ENCODE measurements at places on chromosomes 16 and 17.

DNA sequence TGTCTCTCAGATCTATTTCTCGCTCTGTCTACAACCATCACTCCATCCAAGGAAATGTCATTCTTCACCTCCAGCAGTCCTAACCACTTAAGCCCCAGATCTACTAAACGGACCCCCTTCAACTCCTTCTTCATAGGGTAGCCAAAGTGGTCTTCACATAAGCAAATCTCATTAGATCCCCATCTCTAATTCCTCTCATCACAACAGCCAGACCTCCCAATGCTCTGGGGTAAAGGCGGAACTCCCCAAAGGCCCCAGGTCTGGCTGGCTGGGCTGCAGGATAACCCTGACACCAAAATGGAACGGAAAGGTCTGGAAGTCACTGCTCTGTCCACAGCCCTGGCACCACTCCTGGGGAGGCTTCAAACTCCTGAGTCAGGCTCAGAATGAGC lies 11.1 kb downstream of the ST3GAL2 start:
- no peak for DNase-seq

DNA sequence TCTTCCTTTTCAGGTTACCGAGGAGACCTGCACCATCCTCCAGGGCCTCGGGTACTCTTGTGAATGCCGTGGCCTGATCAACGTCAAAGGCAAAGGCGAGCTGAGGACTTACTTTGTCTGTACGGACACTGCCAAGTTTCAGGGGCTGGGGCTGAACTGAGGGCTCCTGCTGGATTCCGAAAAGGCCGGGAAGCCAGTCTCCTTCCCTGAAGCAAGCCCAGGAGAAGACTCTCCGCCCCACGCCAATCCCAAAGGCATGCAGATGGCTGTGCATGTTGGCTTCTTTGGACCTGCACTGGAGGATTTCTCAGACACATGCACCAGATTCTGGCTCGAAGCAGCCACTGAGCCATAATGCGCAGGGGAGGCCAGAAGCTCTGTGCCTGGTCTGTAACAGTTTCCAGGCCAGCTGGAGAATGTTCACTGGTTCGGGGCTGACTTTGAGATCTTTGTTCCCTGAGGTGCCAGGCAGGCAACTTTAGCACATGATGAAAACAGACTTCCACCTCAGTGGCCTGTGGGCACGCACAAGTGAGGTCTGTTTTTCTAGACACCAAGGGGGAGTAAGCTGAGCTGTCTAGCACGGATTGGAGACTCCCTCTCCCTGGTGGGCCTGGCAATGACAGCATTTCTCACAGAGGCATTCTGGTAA lies 49.1 kb downstream of the ADCY7 start:
- DNase-seq: no peak

GRCh38 chr17:44033861-44034408 lies 19.2 kb upstream of the TMEM101 start:
- DNase-seq: no peak

DNA sequence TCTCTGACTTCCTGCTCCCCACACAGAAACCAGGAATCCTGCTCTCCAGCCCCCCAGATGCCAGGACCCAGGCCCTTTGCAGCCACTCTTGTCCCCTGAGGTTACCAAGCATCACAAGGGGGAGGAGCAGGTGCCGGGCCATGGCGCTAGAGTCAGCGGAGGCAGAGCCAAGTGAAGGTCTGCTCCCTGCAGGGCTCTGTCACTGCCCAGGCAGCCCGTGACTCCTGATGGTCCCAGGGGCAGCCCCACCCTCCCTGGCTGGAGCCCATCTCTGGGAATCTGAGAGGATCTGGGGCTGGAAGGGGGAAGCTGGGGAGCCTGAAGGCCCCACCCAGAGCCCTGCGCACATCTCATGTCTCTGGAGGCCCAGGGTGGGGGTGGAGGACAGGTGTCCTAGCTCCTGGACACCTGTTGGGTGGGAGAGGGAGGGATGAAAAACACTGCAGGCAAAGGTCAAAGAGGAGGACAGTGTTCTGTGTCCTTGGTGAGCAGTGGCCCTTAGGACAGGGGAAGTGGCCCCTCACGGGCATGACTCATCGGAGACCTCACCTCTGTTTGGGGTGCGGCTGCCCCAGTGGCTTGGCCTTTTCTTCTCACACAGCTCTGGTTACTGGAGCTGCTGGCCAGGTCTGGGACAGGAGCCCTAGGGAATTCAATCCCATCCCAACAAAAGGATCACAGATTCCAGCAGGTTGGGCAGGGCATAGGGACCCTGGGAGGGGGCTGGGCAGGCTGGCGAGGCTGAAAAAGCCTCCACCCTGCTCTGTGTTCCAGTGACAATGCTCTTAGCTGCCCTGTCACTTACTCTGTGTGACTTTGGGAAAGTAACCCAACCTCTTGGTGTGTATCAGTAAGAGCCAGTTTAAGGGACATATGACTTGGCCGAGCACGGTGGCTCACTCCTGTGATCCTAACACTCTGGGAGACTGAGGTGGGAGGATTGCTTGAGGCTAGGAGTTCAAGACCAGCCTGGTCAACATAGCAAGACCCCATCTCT lies at the start of gene PRSS36:
TSS of gene PRSS36 (minus strand) at position 173 of the 997 bp plus-strand sequence. CDS start at position 142, 31 bp downstream.
- DNase-seq: no peak

- DNase-seq: no peak
Measured at GRCh38 chr17:76538941-76539570, 788 bp upstream of the PRCD start.

GRCh38 chr16:83968891-83969649 lies 1.0 kb downstream of the NECAB2 start:
- no peak for DNase-seq

DNA sequence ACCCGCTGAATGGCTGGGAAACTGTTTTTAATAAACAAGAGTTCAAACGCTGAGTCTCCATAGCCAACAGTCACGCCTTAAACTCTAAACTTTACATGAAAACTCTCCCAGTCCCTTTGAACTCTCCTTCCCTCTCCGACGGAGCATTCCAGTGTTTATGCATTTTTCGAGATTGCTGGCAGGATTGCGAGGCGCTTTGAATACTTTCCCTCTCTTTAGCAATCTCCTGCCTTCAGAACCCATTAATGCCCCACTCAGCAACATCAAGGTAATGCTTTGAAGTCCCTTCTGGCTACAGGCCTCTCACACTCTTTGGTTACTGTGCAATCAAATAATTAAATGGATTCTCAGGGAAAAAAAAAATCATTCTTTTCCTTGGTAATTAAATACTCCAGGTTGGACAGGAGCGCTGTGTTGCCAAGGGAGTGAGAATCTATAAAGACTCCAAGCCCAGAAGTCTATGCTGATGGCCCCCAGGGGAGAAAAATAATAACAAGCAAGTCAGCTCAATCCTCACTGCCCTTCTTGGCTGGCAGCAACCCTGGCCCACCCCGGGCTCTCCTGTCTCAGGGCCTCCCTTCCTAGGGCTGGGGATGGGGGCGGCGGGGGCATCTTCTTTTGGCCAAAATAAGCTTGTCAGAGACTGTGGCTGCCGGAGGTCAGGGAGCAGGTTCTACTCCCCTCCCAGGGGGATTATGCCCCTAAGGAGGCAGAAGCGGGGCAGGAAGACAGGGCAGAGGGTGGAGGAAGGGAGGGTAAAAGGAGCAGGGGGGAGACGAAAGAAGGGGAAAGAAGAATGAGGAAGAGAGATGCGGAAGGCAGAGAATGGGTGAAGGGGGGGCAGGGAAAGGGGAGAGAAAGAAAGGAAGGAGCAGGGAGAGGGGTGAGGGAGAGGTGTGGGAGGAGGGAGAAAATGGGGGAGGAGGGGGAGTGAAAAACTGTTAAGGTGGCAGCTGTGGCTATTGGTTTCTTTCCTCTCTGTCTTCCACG lies 45.2 kb downstream of the AXIN2 start:
- DNase-seq: no peak

- DNase-seq: no peak
Measured at GRCh38 chr17:63696381-63696961, 3.5 kb downstream of the LIMD2 start.

- DNase-seq: no peak
Measured at GRCh38 chr17:14752011-14752410, 451.1 kb downstream of the HS3ST3B1 start.

DNA sequence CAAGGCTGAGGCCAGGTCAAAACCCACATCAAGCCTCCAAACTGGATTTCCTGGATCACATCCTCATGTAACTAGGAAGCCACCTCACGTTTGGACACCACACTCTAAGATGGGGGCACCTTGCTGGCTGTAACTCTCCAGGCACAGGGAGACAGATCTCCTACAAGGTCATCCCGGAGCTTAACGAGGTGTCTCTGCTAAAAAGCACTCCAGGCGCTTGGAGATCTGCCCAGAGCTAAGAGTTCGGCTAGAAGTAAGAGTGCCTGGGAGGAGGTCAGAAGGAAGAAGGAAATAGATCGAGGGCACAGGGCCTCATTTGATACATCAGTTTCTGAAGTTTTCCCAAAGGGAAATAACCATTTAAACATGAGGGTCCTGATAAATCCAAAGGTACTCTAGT lies 15.9 kb downstream of the PSMB3 start:
- no peak for DNase-seq

DNA sequence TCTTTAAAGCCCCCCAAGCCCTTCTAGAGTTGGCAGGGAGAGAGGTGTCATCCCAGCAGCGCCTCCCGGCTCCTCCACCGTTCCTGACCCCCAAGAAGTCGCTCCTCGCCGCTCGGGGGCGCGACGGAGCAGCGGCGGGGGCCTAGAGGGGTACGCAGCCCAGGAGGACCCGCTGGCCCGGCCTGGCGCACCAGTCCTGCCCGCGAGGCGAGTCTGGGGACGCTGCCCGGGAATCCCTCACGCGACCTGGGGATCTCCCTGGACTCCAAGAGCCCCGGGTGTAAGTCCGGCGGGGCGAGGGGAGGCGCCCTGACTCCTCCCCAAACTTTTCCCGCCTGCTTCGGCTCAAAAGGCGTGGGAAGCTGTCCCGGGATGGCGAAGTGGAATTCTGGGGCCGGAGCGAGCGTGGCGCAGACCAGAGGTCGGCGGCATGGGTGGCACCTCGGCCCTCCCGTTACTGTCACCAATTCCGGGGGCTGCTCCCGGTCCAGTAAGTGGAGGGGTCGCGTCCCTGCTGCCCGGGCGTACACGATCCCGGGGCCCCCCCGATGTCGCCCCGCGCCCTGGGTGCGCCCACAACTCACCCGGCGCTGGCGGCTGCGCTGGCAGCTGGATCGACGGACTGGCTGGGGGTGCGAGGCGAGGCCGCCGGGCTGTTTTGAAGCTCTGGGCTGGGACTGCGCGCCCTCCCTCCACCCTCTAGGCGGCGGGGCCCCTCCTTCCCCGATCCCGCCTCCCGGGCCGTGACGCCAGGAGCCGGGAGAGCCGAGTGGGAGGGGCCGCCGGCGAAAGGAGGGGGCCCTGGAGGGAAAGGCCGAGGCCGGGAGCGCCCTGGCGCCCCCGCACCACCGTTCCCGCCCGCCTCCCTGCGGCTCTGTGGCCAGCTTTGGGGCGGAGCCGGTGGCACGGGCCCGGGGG lies at the start of gene EMP2:
TSS of gene EMP2 (minus strand) at position 634 of the 918 bp plus-strand sequence. CDS start 32,981 bp downstream, outside the sequence.
- DNase-seq: no peak

DNA sequence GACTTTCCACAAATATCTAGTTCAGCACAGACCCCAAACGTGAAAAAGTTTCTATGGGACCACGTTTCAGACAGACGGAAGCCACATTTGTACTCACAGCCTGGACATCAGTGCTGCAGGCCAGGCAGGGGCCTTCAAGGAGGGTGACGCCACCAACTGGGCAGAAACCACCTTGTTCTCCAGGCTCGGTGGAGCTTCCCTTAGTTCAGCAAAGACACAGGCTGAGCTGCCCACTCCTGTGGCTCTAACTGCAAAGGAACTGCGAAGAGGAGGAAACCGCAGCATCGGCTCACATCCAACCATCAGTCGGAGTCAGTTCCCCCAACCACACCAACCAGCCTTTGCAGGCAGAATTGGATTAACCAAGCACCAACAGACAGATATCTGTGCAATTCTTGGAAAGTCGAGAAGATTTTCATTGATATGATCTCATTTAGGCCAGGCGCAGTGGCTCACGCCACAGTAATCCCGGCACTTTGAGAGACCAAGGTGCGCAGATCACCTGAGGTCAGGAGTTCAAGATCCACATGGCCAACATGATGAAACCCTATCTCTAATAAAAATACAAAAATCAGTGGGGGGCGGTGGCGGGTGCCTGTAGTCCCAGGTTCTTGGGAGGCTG lies 73.3 kb upstream of the CNEP1R1 start:
- no peak for DNase-seq

GRCh38 chr16:79163691-79164387 lies 436.7 kb downstream of the MAF start:
- DNase-seq: no peak

DNA sequence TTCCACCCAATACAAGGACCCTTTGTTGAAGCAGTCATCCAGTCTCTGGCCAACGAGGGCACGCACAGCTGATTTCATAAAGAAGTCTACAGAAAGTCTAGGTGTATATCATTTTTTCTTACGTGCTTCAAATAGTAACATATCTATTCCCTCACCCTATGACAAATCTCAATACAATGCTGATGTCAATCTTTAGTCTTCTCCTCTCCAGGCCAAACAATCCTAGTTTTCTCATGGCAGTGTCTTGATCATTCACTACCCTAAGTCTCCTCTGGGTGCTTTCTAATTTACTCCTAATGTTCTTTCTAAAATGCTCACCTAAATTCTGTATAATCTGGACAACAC lies 92.6 kb downstream of the CACNG1 start:
- no peak for DNase-seq

DNA sequence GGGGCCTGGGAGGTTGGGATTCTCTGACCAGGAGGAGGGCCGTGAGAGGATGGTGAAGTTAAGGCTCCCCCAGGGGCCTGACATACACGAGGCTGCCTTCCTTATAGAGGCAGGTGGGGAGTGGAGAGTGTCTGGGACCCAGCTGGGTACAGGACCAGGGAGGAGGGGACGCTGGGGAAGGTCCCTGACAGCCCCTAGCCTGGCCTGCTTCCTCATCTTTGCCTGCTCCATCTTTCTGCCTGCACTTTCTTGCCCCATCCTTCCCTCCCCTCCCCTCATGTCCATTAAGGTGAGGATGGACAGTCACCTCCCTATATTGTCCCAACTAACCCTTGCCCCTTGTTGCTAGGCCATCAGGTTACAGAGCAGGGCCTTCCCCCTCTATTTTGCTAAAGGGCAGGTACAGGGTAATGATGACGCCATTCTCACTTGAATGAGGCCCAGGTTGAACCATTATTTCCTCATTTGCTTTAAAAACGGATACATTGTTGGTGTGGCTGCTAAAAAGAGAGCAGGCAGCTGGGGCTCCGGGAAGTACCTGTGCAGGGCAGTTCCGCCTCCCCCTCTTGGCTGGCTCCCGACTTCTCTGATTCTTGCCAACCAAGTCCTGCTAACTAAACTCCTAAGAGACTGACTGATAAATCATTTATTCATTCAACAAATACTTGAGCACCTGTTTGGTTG lies 1.3 kb downstream of the C17orf99 start:
- no peak for DNase-seq

DNA sequence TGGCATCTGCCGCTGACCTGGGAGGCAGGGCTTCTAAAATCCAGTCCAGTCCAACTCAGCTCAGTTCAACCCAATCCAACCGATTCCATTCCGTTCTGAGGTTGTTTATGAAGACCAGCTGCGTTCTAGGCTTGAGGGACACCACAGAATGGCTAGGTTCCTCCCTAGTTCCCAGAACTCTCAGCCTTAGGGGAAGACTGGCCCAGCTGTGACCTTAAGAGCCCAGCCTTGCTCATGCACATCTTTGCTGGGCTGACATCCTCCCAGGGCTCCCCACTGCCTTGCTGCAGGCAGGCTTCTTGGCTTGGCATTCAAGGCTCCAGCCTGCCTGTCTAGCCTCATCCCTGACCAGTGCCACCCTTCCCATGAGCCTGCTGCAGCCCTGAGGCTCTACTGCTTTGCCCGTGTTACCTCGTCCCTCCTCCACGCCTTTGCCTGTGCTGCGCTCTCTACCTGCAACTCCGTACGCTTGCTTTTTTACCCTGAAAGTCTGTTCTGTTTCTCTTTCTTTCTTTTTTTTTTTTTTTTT lies 7.9 kb downstream of the SLC12A3 start:
- no peak for DNase-seq

GRCh38 chr17:62871291-62871690 lies 63.2 kb upstream of the MARCHF10 start:
- DNase-seq: no peak
